ENCODE measurements at places on chromosomes 11 and 22. TPM values are rescaled to one million over a fixed set of nuclear protein-coding genes. Genes with fewer than 3 reads are reported as not detected.

TMPRSS13 gene
- 0.36 TPM for total RNA-seq

ARHGAP20 gene
- not detected for total RNA-seq

TREH gene
- total RNA-seq: not detected

OR5B12 gene
- total RNA-seq: not detected

TPBGL gene
- 0.14 TPM for total RNA-seq

SLCO2B1 gene
- not detected for total RNA-seq

PMM1 gene
- total RNA-seq: 50.3 TPM

SHANK2 gene
- not detected for total RNA-seq

MYEOV gene
- not detected for total RNA-seq

C11orf87 gene
- total RNA-seq: not detected

EXT2 gene
- 45.7 TPM for total RNA-seq

C22orf31 gene
- total RNA-seq: not detected

Data from natural killer cell treated with Interleukin-12 subunit alpha and Interleukin-12 subunit beta and Interleukin-15 and Interleukin-18, amount 100 ng/mL, for 72 hours (primary cell).